HEK293T (cell line): ENCODE measurements at places on chromosomes 3 and 15.

- DNase-seq = peak; percentile 83
Observed at GRCh38 chr15:69298697-69299441, at the start of gene PAQR5. Gene PAQR5 (plus strand): TSS chr15:69298912. CDS start chr15:69360081, 61,169 bp downstream.

GRCh38 chr3:106209482-106209881, 340.7 kb upstream of the CBLB start:
- no peak for DNase-seq

DNA sequence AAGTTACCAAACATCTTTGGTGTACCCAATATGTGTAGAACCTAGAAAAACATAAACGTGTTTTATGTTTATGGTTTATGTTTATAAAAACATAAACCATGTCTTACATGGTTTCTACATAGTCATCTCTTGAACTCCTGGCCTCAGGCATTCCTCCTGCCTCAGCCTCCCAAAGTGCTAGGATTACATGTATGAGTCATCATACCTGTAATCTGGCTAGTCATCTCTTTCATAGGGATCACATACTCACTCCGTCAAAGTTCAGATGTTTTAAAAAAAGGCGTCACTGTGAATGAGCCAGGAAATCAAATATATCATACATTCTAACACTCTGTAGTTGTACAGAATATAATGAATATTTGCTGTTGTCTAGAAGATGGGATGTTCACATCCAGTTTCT, 178.6 kb downstream of the CPNE4 start:
- DNase-seq = no peak

- DNase-seq = no peak
Observed at GRCh38 chr15:43749690-43750345, 3.6 kb downstream of the PDIA3 start.

DNA sequence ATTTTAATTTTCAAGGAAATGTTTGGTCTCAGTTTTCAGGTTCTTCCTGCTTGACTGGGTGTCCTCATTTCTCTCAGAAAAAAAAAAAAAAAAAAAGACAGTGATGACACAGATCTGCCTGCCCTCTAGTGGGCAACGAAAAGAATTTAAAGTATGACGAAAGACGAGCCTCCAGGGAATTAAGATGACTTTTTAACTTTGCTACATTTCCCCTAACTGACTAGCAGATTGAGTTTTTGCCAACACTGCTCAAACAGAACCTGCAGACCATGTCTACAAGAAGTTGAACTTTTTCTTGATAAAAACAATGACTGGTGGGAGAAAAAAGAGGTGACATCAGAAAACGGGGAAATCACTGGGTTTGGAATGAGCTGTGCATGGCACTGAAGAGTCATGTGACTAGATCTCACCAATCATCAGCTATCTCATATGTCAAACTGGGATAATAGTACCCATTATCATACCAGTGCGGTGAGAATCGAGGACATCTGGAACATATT, 40.8 kb downstream of the EOMES start:
- DNase-seq = peak; percentile 53

DNA sequence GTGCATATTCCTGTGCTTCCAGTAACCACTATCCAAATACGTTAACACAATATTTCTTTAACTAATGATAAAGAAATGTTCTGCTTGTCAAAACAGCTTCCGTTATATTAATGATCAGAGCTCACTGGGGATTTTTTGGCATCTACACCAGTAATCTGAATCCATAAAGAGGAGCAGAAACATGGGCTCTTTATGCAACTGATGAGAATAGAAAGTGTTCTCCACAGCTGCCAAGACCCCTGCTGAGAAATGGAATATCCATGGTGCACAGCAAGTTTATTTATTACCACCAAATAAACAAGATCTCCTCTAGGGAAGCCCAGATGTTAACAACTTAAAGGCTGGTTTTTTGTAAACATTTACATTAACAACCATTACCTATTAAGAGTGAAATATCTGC, 54.5 kb downstream of the ALDH1A2 start:
- peak; percentile 16 for DNase-seq

- peak; percentile 50 for DNase-seq
Observed at GRCh38 chr3:67790043-67790442, 135.6 kb upstream of the SUCLG2 start.
